Vagina (tissue), 2 donors: ENCODE measurements at places on chromosomes 5 and 9. TPM values are rescaled to one million over a fixed set of nuclear protein-coding genes. Genes with fewer than 3 reads are reported as not detected.

DNA sequence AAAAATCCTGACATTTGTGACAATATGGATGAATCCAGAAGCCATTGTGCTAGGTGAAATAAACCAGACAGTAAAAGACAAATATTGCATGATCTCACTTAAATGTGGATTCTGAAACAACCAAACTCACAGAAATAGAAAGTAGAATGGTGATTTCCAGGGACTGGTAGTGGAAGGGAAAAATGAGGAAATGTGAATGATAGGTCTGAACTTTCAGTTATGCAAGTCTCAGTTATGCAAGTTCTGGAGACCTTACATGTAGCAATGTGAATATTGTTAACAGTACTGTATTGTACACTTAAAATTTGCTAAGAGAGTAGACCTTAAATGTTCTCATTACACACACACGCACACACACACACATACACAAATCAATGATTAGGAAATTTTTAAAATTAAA is 84.9 kb downstream of the SLCO4C1 start:
- no peak for DNase-seq

- no peak for DNase-seq
These were observed 271.4 kb downstream of the ELAVL2 start for GRCh38 chr9:23554686-23555085.

- no peak for DNase-seq
These were observed 246.3 kb upstream of the EFNA5 start for GRCh38 chr5:107916731-107917725.

Gene SLC23A1
- total RNA-seq, result not detected

Gene CSF1R
- total RNA-seq, result 21.4 TPM
